Germinal center (tissue), 1 donor: ENCODE measurements at places on chromosomes 1 and 21.
A peak's percentile ranks its signal among the peaks of the same experiment; 100 is the strongest.

DNA sequence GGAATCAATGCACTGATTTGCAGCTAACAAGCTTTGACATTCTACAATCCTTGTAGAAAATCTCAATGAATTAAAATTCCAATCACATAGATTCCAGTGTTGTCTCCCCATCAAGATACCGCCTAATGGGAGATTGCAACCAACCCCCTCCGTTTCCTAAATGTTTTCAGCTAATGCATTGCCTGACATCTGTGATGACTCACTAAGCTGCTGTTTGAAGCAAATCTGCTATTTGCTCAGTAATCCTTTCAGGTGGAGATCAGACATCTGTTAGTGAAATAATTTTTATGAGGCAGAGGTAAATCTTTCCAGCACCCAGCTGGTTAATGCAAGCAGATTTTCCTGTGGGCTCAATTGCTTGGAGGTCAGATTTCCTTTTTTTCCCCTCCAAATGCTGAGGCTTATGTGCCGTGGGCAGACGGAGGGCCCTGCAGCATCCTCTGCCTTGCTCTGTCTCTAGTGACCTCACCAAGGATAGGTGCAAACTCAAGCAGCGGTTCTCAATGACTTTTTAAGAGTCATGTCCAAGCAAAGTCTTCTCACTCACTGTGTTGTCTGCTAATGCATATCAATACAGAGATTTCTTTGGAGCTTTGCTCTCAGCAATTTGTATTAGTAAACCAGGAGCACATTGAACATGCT lies 91.1 kb upstream of the RAB3GAP2 start:
- no peak for DNase-seq

GRCh38 chr1:161094481-161094880 lies 3.7 kb upstream of the KLHDC9 start:
- DNase-seq: no peak

- DNase-seq: no peak
These were observed 45.3 kb upstream of the GJB5 start for GRCh38 chr1:34709547-34709946.

DNA sequence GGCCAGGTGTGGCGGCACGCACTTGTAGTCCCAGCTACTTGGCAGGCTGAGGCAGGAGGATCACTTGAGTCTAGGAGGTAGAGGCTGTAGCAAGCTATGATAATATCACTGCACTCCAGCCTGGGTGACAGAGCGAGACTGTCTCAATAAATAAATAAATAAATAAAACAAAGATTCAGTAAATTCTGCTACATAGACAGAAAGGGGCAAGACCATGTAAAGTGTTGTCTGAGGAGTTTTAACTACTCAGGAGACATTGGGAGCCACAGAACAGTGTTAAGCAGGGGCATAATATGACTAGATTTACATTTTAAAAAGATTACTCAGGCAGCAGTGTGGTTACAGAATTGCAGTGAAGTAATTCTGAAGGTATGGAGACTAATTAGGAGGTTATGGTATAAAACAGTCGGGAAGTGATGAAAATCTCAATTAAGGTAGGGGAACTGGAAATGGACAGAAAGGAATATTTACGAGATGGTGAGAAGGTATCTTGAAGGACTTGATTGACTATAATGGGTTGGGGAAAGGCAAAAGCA lies 94.7 kb downstream of the ATP1B1 start:
- no peak for DNase-seq

- DNase-seq: no peak
These were observed 9.6 kb upstream of the NEK7 start for GRCh38 chr1:198147216-198147615.

DNA sequence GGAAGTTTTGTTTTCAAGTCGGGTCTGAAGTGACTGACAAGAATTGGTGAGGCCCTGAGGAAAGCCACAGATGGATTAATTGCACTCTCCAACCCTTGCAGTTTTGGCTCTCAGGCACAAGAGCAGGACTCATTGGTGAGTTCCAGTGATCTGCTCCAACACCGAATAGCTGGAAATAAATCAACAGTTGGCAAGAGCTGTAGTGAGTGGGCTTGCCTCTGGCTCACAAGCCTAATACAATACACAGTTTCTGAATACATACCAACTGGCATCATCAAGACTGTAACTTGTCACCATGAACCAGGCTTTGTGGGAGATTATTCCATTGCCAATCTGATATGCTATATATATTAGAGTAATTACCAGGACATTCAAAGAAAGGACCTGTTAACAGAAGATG lies 131.6 kb downstream of the GRIK1 start:
- no peak for DNase-seq

DNA sequence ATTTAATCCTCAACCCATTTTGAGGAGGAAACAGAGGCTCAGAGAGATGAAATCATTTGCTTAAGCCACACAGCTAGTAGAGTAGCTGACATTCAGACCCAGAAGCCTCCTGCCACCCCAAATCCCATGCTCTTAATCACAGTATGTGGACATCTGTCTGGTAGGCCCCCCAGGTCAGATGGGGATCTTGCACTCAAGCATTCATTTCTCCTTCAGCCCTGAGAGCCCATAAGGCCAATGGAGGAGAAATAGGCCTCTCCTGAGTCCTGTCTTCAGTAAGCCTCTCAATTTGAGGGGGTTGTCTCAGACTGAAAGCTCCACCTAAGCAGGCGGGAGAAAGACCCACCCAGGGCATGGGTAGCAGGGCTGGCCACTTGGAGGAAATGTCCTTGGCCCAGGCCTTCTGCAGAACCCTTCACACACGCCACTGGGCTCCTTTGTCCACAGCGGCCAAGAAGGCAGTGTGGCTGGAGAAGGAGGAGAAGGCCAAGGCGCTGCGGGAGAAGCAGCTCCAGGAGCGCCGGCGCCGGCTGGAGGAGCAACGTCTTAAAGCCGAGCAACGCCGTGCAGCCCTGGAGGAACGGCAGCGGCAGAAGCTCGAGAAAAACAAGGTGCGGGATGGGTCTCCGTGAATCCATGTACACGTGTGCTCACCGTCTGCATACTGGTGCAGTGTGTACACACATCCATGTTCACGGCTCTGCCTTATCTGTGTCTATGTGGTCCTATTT lies 16.2 kb downstream of the MAP7D1 start:
- DNase-seq: no peak

DNA sequence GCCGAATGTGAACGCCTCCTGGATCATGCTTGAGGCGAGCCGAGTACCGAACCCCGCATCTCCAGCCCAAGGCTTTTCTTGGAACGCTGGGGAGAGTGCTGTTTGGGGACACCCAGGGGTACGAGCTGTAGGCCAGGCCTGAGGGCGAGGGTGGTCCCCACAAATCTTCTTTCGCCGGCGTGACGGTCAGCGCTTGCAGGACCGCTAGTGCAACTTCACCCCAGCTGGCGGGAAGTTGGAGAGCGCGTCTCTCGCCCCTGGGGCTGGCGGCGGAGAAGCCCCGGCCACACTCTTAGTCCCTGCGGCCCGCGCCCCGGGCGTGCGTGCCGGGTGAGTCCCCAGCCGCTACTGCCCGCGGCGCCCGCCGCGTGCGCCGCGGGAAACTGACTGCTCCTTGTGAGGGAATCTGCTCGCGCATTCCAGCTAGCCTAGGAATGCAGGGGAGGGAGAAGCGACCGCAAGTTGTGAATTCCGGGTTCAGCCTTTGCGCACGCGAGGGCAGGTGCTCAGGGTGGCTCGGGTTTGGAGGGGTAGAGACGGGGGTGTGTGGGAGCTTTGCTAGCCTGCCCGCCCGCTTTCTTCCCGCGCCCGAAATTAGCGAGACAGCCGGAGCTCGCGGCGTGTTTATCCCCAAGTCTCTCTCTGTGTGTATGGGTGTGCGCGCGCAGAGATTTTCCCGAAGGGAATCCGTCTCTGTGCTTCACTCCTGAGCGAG lies 884 bp downstream of the LHX4 start:
- DNase-seq: peak; percentile 24

DNA sequence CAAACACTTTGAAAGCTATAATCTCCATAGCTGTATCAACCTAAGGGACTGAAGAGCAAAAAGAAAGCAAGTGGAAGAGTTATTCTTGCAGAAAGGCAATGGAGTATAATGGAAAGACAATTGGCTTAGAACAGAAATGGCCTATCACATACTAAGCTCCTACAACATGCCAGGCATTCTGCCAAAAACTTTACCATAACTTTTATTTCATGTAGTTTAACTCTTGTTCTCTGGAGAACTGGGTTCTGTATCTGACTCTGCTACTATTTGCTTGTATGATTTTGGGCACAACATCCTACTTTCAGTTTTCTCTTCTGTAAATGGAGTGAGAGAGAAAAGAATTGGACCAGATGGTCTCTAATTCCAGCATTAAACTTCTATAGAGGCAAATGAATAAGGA lies 449.1 kb downstream of the GPATCH2 start:
- DNase-seq: no peak

- DNase-seq: no peak
These were observed 3.9 kb upstream of the AJAP1 start for GRCh38 chr1:4650481-4650880.

GRCh38 chr1:23836037-23836436 lies 10.8 kb upstream of the HMGCL start:
- DNase-seq: no peak

GRCh38 chr1:60670302-60670701 lies 412.1 kb upstream of the NFIA start:
- DNase-seq: no peak

DNA sequence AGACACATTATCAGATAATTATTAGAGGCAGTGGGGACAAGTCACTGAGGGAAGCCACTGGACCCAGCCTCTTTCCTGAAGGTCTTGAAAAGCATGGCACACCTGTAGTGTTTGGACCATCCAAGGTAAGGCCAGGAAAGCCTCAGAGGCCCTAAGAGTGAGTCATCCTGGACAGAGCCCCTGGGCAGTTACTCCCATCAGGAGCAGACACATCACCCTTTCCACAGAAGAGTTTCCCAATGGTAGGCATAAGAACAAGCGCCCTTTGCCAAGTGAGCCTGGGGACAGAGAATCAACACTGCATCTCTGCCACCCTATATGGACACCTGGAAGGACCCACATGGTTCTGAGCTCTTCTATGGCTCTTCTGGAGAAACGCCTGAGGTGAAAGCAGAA lies 136.0 kb downstream of the PLXNA2 start:
- DNase-seq: no peak

DNA sequence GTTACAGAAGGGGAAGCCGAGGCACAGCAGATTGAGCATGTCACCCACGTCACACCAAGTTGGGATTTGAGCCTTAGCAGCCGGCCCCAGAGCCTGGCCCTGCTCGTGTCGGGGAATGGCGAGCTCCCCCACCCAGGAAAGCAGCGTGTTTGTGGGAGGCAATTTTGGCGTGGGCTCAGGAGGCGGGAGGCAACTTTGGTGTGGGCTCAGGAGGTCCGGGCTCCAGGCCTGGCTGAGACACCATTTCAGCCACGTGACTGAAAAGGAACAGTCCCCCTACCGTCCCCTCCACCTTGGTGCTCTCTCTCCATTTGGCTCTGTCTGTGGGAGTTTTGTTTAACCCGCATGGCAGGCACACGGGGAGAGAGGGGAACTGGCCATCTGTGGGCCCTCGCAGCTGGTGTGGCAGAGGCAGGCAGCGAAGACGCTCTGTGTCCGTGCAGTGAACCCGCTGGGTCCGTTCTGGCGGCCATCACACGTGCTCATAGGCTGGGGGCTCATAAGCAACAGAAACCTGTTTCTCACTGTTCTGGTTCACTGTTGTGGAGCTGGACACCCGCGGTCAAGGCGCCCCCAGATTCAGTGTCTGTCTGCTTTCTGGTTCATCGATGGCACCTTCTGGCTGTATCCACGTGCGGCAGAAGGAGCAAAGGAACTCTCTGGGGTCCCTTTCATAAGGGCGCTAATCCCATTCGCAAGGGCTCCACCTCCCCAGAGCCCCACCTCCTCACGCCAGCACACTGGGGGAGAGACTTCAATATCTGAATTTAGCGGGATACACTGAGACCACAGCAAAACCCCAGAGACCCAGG lies 110.2 kb downstream of the CRYAA start:
- no peak for DNase-seq

DNA sequence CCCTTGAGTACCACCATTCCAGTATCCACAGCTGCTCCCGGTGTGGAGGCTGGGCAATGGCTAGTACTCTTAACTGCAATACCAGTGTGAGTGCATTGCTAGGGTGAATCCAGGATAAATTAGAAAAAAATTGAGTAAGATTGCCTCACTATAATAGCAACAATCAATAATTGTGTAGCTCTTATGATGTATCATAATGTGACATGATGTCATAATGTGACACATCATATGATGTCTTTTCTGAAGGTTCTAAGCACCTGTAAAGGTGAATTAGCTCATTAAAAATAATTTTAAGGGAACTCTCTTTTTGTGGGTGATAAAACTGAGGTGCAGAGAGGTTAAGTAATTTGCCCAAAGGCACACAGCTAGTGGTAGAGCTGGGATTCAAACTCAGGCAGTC lies 424.4 kb downstream of the HLX start:
- no peak for DNase-seq

DNA sequence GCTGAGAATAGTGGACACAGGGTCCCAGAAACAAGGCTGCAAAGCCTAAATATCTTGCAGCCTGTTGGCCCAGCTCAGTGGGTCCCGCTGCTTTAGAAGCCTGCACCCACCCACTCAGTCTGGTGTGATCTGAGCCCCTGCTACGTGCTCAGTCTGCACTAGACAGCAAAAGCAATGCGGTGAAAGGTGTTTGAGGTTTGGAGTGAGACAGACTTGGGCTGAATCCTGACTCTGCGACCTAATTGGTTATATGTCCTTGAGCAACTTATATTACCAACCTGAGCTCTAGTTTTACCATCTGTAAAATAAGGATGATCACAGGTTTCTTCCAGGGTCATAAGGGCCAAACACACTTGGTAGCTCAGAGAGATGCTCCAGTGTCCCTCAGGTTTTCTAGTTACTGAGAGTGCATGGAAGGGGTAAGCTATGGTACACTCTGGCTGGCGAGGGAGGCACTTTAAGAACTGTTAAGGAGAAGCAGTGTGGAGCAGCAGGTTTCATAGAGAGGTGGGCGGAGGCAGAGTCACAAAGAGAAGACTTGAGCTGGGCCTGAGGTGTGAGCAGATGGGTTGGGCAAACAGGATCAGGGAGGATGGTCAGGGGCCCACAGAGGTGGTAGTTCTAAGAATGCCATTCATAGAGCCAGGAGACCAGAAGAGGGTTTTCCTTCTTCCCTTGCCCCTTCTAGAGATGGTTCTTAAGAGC lies 10.1 kb downstream of the TMEM200B start:
- no peak for DNase-seq

GRCh38 chr1:20237646-20238045 lies 51.3 kb upstream of the PLA2G2C start:
- no peak for DNase-seq

GRCh38 chr1:181514298-181515290 lies 31.3 kb downstream of the CACNA1E start:
- no peak for DNase-seq

DNA sequence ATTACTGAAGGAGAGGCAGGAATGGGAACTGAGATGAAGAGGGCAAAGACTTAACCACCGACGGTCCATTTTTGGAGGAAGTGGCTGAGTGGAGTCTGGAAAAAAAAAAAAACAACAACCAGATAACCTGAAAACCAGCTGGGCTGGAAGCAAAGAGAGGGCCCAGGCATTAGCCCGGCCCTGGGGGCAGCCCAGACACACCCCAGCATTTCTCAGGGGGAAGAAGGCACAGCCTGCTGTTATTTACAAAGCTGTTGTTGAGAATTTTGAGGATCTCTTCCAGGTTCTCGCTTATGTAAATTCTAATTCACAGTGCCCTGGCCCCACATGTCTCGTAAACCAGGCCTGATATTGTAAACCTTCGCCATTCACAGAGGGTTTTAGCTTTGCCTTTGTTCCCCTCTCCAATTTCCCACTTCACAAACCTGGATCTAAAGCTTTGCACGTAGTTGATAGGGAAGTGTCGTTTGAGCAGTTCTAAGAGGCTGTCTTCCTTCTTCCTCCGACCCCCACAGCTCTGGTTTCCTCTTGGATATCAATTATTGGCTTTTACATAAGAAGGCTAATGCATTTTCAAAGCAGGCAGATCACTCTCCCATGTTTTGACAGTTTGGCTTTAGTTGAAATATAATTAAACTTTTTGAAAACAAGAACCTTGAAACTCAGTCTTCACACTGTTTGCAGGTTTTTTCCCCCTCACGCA lies 161.8 kb upstream of the IRF2BP2 start:
- no peak for DNase-seq
